Suprapubic skin (tissue), 4 donors: ENCODE measurements at places on chromosomes 16 and 17. TPM values are rescaled to one million over a fixed set of nuclear protein-coding genes. Genes with fewer than 3 reads are reported as not detected.

The NPIPA2 gene
- total RNA-seq = not detected

The HOXB13 gene
- not detected for total RNA-seq

The TMIGD1 gene
- not detected for total RNA-seq

The HDAC5 gene
- 197 TPM for total RNA-seq

The MAF gene
- 135 TPM for total RNA-seq

The NPIPB13 gene
- total RNA-seq = 2.5 TPM
